CMK (cell line): ENCODE measurements at places on chromosomes 6 and 20.

DNA sequence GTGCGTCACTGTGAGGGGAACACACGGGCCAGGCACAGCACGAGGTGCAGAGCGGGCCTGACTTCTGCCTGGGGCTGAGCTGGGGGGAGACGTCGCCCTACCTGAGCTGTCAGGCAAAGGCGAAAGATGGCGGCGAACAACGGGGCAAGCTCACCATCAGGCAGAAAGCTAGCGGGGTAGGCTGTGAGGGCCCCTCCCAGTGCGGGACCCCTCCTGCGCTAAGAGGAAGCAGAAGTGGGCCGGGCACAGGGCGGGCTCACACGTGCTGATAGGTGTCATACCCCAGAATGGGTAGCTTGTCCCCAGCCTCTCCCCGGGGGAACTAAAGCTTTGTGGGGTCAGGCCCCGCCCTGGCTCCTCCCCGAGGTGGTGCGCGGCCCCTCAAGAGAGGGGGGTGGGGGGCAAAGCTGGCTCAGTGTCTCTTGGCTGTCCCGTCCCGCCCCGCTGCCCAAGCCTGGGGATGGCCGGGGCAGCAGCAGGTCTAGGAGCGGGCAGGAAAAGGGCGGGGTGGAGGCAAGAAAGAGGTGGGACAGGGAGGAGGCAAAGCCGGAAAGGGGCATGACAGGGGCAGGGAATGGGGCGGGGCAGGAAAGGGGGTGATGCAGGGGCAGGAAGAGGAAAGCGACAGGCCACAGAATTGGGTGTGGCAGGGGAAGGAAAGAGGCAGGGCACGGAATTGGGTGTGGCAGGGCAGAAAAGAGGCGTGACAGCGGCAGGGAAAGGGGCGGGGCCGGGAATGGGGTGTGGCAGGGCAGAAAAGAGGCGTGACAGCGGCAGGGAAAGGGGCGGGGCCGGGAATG, 14.7 kb downstream of the UCKL1 start:
- DNase-seq: peak; percentile 97

DNA sequence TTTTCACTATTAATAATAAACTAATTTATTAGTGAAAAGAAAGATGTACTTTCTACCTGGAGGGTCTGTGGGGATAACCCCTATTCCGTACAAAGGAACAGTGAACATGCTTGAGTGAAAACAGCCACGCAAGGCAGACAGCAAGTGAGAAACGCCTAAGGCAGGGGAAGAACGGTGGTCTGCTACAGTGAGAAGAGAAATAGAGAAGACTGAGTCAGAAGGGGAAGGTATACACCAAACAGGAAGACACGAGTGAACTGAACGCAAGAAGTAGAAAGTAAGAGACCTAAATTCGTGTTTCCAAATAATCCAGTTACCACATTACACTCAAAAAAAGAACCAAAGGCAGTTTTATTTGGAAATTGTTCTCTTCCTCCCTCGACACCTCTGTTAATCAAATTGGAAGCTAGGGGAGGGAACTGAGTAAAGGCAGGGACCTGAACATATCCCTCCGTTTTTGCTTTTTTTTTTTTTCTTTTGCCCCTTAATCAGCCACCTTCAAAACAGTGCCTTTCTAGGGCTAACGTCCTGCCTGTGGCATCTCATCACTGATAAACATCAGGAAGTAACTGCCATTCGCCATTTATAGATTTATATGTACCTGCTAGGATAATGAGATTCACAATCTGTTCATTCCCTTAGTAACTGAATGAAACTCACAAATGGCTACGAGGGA, 48.9 kb downstream of the ATXN1 start:
- no peak for DNase-seq

GRCh38 chr6:35674594-35674993, 14.1 kb downstream of the FKBP5 start:
- DNase-seq: no peak

GRCh38 chr6:22334778-22335177, 37.9 kb upstream of the PRL start:
- no peak for DNase-seq

DNA sequence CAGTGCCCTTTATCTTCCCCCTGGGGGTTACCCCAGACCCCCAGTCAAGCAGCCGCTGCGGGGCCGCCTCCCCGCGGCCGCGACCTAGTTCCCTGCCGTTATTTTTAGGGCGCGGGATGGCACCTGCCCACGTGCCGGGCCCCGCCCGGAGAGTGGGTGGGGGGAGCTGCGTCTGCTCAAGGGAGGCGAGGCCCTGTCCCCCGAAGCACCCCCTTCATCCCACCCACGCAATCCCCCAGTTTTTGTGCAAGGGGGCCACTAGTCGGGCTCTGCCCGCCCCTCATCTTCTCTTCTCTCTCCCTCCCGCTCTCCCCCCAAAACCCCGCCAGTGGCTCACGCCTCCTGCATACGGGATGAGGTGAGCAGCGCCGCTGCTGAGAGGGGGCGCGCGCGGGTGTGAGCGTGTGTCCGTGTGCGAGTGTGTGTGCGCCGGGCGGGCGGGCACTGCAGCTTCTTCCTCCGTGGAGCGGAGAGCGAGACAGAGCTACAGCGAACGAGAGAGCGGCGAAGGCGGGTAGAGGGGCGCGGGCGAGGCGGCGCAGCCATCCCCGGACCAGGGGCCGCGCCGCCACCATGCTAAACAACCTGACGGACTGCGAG, at the start of gene SLC12A5:
TSS of gene SLC12A5 (plus strand) at position 444 of the 600 bp plus-strand sequence. CDS start at position 574, 130 bp downstream.
- DNase-seq: no peak

DNA sequence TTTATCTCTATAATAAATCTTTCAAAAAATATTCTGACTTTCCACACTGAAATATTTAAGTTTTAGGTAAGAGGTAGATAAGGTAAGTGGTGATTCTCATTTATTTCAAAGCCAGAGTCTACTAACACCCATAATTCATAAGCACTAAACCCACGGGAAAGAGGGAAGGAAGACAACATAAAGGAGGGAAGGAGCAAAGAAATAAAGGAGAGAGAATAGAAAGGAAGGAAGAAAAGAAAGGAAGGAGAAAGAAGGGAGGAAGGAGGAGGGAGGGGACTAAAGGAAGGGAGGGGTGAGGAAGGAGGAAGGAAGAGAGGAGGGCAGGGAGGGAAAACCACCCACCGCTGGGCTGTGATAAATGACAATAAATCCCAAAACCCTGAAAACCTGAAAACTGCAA, 25.2 kb downstream of the MAP3K5 start:
- DNase-seq: no peak

- DNase-seq: no peak
Observed at GRCh38 chr20:20251836-20252235, 116.1 kb upstream of the INSM1 start.
